ENCODE measurements at places on chromosomes 1 and 21. TPM values are rescaled to one million over a fixed set of nuclear protein-coding genes. Genes with fewer than 3 reads are reported as not detected.

- peak; percentile 57 for DNase-seq
These were observed 106.7 kb upstream of the KLHDC7A start for GRCh38 chr1:18373882-18374493.

- no peak for DNase-seq
These were observed 97.7 kb downstream of the PAPPA2 start for GRCh38 chr1:176560681-176561080.

DNA sequence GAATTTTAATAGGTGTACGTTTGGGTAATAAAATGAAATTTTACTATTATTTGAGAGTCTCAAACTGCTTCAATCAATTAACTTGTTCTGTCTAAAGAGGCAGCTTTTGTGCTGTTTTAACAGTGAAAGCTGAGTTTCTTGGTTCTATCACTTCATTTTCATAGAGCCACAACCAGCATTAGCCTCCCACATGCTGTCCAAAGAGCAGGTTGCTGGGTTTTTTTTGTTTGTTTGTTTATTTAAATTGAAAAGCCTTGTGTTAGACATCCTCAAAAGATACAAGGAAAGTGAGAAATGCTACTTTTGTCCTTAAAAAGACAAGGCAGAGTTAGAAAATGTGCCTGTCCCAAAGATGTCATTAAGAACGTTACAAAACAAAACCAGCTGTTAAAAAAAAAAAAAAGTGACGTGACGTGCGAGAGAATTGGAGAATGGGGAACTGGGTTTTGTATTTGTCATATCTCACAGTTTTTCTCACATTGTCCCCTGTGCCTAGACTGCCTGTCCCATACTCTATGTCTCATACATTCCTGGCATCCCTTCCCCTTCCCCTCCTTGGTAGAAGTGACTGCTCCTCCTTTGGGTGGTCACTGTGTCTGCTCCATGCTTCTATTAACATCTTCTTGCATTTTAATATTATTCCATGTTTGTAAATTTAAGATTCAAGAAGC lies 63.1 kb upstream of the CD34 start:
- no peak for DNase-seq

- no peak for DNase-seq
These were observed 26.5 kb upstream of the PEF1 start for GRCh38 chr1:31671147-31671546.

DNA sequence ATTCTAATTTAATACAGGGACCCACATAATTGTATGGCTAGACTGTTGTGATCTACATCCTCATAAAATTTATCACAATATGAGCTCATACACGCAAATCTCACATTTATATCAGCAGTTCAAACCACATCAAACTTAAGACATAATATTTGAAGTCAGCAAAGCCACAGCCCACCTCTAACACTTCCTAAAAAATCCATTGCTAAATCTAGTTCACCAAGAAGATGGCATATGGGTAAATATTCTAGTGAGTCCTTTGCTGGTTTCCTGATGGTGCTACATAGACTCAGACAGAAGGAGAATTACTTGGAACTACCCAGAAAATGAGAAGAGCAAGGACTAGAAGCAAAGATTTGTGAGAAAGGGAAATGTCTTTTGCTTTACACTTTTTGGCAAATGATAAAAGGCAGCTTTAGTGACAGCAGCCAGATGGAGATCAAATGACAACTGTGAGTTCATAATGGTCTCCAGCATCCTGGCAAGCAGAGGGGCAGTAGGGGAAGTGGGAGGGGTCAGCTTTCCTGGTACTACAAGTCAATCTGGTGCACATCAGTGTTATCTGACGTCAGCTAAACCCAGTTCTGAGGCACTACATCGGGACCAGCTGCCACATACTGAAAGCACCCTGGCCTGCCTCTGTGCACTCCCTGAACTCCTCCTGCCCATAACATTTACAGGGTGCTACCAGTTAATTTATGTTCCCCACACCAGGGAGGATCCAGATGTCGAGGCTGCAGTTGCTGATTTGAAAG lies 10.6 kb upstream of the GADD45A start:
- DNase-seq: peak; percentile 80

KRTAP7-1 gene
- total RNA-seq: not detected
